ENCODE measurements at places on chromosomes 5 and 9.

- no peak for DNase-seq
These were observed 37.0 kb downstream of the DUSP1 start for GRCh38 chr5:172733974-172734346.

GRCh38 chr9:111023128-111023527 lies 15.1 kb downstream of the LPAR1 start:
- no peak for DNase-seq

DNA sequence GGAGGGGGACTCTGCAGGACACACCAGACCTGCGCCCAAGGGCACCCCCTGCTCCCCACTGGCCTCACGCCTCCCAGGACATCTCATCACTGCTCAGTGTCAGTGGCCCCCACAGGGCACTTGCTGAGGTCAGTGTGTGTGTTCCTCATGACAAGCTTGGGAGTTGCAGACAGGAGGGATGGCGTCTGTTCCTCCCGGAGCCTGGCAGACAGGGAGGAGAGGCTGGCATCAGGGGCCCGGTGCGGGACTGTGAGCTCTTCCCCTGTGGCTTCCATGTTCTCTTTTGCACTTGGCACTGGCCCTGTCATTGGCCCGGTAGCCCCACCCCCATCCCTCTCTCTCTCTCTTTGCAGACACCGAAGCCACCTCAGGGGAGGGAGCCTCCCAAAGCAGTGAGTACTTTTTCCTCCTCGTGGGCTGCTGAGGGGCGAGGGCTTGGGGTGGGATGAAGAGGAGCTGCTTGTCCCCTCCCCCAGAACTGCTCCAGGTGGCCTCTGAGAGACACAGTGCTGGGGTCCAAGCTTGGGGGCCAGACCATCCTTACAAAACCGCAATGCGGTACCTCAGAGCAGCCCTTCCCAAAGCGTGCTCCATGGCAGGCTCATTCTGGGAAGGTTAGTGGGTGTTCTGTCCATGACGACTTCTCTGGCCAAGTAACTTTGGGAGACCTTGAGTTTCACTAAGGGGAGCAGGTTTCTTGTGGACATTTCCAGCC lies 75.7 kb downstream of the AMBP start:
- no peak for DNase-seq

- no peak for DNase-seq
These were observed 778.1 kb downstream of the SEMA5A start for GRCh38 chr5:8767746-8768145.

GRCh38 chr5:135033901-135034235 lies at the start of gene PITX1:
TSS of gene PITX1 (minus strand) at chr5:135034228. CDS start at chr5:135033881, 347 bp downstream.
- DNase-seq: no peak

GRCh38 chr9:121085661-121086060 lies 10.9 kb downstream of the CNTRL start:
- DNase-seq: no peak

DNA sequence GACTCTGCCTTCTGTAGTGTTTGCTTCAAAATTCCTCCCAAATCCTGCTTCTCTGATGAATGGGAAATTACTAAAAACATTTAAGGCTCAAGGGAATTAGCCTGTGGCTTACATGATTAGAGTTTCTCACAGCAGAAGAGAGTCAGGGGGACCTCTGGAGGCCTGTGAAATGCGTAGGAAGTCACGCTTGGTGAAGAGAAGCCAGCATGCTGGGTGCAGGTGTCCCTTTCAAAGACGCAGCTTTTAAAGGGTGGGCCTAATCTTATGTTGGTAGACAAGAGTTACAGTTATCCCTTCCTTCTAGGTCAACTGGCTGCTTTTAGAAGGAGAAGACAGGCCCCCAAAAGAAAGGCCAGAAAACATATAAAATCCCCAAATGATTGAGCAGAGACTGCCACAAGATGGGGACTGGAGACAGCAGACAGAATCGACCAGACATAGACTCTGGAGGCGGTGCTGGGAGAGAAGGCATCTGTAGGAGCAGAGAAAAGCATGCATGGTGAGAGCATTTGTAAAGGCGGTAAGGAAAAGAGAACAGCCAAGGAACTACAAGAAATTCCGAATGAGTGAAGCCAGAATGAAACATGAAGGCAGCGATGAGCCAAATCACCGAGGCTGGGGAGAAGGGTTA lies 42.3 kb downstream of the B4GALT1 start:
- DNase-seq: no peak

- no peak for DNase-seq
These were observed 469.7 kb upstream of the ZNF462 start for GRCh38 chr9:106393226-106393625.

- DNase-seq: no peak
These were observed 173.3 kb downstream of the RMI1 start for GRCh38 chr9:84153885-84154284.

GRCh38 chr9:131530920-131531832 lies at the start of gene UCK1:
TSS of gene UCK1 (minus strand) at chr9:131531263. CDS start at chr9:131531174, 89 bp downstream.
- peak; percentile 81 for DNase-seq

GRCh38 chr5:128002425-128002824 lies 81.1 kb upstream of the SLC12A2 start:
- no peak for DNase-seq

- DNase-seq: no peak
These were observed 455.3 kb downstream of the RAB3C start for GRCh38 chr5:59037941-59038797.

DNA sequence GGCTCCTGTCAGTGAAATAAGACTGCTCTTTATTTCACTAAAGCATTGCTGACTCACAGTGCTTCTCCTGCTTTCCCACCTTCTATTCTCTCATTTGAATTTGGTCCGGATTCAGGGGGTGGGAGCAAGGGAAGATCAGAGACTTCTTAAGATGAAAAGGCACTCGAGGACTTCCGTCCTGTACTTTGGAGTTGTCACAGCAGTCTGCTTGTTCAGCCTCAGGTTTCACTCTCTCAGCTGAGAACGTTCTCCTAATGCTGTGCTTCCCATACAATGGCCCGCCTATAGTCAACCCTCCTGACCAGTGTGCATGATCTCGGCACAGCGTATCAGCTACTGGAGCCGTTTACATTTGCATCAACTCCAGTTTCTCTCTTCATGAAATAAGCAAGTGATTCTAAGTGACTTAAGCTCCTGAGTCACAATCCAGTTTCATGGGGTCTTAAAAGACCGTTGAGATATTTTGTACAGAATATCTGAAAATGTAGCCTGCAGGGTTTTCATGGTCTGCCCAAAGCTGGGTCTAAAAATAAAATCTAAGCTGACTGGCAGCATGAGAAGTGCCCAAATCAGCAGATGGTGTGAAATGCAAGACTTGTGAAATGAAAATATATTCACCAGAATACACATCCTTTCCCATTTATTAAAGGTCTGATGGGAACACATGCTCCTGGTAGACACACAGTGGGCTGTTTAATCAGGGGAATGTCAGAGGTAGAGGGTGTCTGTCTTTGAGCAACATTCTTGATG lies 145.0 kb downstream of the ADCY2 start:
- no peak for DNase-seq

DNA sequence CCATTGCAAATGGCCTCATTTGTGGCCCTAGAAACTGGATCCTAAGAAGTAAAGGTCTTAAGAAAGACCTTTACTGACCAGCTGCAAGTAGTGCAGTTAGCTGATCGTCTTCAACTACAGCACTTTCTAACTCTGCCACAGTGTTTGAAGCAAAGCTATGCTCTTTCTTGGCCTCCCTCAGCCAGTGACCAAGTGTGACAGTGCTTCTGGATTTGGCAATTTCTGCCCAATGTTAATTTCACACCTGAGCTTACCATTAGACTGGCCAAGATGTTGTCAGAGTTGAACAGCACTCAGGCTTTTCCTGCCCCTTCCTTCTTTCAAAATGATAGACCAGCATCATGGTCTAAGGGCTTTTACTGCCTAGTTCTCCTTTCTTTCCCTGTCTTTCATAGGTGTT lies 36.1 kb downstream of the UHRF2 start:
- no peak for DNase-seq

GRCh38 chr5:142087920-142088679 lies 20.5 kb upstream of the NDFIP1 start:
- DNase-seq: peak; percentile 50

DNA sequence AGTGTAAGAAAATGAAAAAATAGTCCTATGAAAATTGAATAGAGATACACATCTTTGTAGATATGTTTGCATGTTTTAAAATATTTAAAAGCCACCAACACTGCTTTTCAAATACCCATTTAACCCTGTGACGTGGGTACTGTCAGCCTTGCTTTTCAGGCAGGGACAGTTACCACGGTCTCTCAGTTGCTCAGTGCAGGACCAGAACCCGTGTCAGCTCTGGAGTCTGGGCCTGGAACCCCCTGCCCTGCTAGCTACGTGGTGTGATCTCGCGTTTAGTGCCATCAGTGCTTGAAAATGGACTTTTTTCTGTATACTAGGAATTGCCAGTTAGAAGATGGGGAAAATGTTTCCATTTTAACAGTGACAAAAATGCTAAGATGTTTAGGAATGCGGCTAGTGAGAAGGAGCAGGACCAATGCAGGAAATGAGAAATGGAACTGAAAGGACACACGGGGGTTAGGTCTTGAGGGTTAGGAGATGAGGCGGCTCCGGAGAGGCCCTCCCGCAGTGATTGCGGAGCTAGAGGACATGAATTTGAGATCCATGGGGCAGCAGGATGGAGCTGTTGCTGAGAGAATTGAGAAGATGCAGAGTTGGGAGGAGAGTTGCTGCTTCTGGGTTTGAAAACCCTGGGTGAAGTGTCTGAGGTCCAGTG lies 13.7 kb downstream of the RNU6ATAC start:
- no peak for DNase-seq

DNA sequence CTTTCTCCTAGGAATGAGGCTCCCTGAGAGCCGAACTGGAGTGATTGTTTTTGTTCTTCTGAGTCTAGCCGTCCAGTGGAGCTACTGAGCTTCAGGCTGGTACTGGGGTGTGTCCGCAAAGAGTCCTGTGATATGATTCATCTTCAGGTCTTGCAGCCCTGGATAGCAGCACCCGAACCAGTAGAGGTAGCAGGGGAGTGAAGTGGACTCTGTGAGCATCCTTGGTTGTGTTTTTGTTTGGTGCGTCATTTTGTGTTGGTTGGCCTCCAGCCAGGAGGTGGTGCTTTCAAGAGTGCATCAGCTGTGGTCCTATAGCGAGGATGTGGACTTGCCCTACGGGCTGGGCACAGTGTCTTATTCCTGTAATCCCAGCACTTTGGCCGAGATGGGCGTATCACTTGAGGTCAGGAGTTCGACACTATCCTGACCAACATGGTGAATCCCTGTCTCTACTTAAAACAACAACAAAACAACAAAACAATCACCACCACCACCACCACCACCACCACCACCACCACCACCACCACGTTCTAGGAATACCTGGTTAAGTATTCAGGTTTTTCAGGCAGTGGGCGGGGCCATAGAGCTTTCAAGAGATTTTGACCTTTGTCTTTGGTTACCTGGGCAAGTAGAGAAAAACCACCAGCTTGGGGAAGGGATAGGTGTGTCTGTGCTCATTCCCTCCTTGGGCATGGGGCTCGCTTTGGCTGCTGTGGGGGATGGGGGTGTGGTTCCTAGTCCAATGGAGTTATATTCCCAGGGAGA lies 154.0 kb downstream of the WDR70 start:
- no peak for DNase-seq

DNA sequence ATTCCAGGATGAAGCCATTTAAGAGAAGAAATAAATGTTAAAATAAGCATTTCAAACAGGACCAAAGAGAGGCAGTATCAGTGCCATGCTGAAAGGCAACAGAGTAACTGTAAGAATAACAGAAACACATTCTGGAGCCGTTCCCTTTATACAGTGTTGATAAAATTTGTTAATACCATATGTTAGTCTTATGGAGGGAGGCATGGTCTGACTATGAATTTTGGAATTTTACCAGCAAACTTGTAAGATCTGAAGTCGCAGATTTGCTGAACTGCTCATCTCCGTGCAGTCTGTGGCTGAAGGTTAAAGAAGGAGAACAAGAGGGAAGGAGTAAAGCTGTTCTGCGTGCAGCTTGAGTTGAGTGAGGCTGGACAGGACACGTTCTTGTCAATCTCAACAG lies 508.4 kb downstream of the NFIB start:
- DNase-seq: no peak

DNA sequence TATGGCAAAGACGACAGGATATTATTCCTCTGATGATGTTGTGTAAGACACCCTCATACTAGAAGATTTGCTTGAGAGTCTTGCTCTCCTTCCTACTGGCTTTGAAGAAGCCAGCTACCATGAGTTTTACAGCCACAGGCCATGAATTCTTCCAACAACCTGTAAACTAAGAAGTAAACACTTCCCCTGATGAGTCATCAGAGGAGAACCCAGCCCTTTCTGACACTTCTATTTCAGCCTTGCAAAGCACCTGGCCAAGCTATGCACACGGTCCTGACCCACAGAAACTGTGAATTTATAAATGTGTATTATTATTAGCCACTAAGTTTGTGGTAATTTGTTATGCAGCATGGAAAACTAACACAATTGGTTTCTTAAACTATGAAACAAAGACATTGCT lies 288.8 kb upstream of the ADAMTSL1 start:
- no peak for DNase-seq

GRCh38 chr5:58366461-58366860 lies 93.4 kb downstream of the PLK2 start:
- no peak for DNase-seq

DNA sequence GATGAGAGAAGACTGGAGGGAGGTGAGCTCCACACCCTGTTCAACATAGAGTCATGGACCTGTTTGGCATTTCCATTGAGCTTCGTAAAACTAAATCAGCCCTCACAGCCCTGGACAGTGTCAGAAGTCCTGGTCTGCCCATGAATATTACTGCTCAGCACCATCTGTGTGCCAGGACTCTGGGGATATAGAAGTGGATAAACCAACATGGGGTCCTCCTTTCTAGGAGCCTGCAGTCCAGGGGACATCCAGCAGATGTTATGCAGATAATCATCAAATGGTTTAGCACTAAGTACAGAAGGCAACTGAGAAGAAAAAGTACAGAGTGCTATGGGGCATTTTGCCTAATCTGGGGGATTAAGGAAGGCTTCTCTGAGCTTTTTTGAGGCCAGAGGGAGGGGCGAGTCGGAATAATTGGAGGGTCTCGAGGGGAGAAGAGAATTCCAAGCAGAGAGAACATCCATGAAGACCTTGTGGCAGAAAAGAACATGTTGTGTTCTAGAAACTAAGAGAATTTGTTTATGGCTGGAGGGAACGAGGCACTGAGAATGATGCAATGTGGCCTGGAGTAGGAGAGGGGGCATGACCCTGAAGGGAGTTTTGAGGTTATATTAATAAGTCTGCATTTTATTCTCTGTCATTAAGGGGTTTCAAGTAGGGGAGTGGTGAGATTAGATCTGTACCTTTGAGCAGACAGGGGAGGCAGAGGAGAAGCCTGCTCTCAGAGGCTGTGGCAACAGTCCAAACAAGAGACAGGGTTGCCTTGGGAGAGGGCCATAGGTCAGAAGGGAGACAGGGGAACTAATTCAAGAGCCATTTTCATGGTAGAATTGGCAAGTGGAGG lies 63.5 kb upstream of the SLC2A8 start:
- no peak for DNase-seq

- DNase-seq: peak; percentile 7
These were observed at the start of gene NME5 for GRCh38 chr5:138138949-138139780. TSS of gene NME5 (minus strand) at chr5:138139428. CDS start at chr5:138138780, 648 bp downstream.

DNA sequence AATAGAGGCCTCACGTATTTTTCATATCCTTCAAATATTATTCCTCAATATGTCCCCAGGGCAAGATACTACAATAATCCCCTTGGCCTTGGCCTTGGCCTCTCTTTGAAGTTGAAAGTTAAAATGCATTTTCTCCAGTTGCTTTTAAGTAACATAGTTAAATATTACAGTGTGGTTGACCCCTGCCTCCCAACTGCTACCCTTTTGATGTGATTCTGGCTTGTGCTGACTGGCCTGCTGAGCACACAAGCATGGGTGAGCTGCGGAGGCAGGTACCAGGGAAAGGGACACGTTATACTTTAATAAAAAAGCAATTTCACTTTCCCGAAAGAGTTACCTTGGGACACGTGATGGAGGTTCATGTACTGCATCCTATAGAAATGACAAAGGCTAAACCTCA lies 17.9 kb upstream of the TMEM252 start:
- DNase-seq: no peak

- DNase-seq: peak; percentile 62
These were observed 14.5 kb downstream of the SH2D3C start for GRCh38 chr9:127763918-127764384.

Measured in stimulated activated naive CD8-positive, alpha-beta T cell treated with anti-CD3 and anti-CD28 coated beads, Interleukin-15, Interleukin-2, amounts not matched to agents 100 U/mL and 50 U/mL, for 24 hours (primary cell).